ENCODE measurements at places on chromosomes 2 and 18.

- no peak for DNase-seq
Measured at GRCh38 chr18:63477968-63478367, 1.2 kb downstream of the SERPINB5 start.

DNA sequence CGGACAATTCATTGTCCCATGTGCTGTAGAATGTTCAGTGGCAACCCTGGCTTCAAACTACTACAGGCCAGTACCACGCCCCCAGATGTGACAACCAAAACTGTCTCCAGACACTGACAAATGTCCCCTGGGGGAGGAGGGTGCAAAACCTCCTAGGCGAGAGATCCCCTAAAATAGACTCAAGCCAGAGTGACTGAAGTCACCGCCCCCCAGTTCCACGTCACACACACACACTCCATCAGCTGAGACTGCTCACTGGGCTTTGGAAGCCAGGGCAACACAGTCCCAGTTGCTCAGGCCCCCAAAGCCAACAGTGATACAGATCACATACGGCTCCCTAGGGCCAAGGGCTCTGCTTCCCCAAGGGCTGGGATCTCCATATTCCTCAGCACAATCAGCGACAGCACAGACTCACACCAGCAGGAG, 19.1 kb downstream of the HDAC4 start:
- peak; percentile 66 for DNase-seq

GRCh38 chr2:207616185-207616584, 9.0 kb downstream of the METTL21A start:
- no peak for DNase-seq

- DNase-seq = no peak
Measured at GRCh38 chr2:234930397-234930796, 21.4 kb upstream of the SH3BP4 start.

DNA sequence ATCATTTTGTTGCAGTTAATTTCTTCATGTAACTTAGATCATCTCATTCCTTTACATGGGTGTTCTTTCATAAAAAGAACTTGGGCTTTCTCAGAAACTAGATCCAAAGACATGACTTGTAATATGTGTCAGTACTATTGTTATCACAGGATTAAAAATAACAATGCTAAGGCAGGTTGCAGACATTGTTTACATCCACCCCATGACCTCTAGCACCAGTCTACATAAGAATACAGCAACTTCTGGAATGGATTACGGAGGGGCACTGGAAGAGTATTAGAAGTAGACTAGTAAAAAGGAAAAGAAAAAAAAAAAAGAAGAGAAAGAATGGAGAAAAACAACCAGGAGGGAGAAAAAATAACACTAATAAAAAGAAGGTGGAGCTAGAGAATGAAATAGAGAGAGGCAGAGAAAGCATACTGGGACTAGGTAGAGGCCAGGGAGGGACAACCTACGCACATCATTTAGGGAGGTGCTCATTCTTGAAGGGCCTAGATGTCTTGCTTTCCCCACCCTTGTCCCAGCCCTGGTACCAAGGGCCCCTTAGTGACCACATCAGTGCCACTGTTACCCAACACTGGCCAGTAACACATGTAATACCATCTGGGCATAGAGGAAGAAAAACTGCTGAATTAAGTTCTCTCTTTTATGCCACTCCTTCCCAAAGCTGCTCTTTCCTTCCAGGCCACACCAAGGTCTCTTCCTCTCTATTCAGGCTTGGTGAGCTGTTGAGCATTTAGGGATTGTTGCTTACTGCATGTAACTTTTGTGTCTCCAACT, 70.6 kb upstream of the KLF7 start:
- DNase-seq = no peak

DNA sequence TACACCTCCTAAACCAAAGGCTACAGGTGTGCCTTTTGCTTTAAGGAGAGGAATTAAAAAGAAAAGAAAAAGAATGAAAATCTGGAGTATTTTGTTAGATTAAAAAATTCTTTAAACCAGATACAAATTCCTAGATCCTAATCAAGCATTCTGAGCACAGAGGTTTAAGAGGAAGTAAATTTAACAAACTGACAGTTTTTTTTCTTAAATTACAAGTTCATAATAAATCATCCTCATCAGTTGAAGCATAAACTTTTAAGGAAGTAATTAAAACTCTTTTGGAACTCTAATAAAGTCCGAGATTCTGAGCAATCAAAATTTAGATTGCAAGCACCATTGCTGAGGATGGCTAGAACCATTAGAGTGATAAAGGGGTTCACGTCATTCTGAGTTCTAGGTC, 75.1 kb downstream of the POLE4 start:
- DNase-seq = no peak

- DNase-seq = no peak
Measured at GRCh38 chr2:28080911-28081310, 190.4 kb downstream of the BABAM2 start.

GRCh38 chr2:235677937-235678336, 184.1 kb downstream of the AGAP1 start:
- no peak for DNase-seq

Measured in activated CD4-positive, alpha-beta T cell treated with anti-CD3 and anti-CD28 coated beads, Interleukin-2, amount 10 ng/mL, durations not matched to agents 24 days and 14 days (primary cell).